IMR-90 (cell line): ENCODE measurements at places on chromosomes 1 and 21. TPM values are rescaled to one million over a fixed set of nuclear protein-coding genes. Genes with fewer than 3 reads are reported as not detected.
A peak's percentile ranks its signal among the peaks of the same experiment; 100 is the strongest.

Gene CR2
- total RNA-seq = not detected in 2 replicates

Gene FAF1
- total RNA-seq = 72.9 and 78.0 TPM in 2 replicates

Gene ACBD6
- 52.5 and 83.3 TPM in 2 replicates for total RNA-seq

Gene FCRL2
- total RNA-seq = not detected in 2 replicates

Gene CA6
- not detected in 2 replicates for total RNA-seq

Gene OR2AK2
- total RNA-seq = not detected in 2 replicates

- H3K27me3 ChIP-seq = no peaks in the 10 kb centered on the region
- H3K36me3 ChIP-seq = peaks cover 4% of the 10 kb centered on the region; the same call in 1 of the 2 replicates
- H3K4me1 ChIP-seq = no peaks in the 10 kb centered on the region
These were observed 15.1 kb upstream of the DPH5 start for GRCh38 chr1:101040666-101041065.

DNA sequence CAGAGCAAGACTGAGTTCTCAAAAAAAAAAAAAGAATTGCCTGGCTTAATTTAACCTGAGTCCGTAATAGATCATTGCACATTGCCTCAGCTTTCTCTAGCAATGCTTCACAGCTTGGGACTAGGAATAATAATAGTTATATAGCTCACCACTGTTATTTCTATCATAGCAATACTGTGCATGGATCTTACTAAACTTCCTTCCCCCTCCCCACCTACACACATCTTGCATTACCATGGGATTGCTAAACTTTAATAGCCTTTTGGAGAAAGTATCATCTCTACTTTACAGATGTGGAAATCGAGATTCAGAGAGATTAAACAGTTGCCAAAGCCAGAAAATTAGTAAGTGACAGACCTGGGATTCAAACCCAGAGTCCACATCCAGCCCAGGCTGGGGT lies 99.4 kb downstream of the ATP5PO start:
- no peak overlapping the region for H3K4me3 ChIP-seq
- DNase-seq = no peak
- H3K36me3 ChIP-seq = peaks cover 31% of the 10 kb centered on the region
- H3K27ac ChIP-seq = no peak overlapping the region
- H3K27me3 ChIP-seq = no peaks in the 10 kb centered on the region

GRCh38 chr1:228018125-228018398 lies 11.3 kb downstream of the WNT3A start:
- no peak for DNase-seq
- H3K4me1 ChIP-seq = peaks cover 5% of the 10 kb centered on the region
- H3K27ac ChIP-seq = no peak overlapping the region
- no peak overlapping the region for H3K4me3 ChIP-seq
- H3K27me3 ChIP-seq = peaks cover 3% of the 10 kb centered on the region; the same call in 1 of the 2 replicates

DNA sequence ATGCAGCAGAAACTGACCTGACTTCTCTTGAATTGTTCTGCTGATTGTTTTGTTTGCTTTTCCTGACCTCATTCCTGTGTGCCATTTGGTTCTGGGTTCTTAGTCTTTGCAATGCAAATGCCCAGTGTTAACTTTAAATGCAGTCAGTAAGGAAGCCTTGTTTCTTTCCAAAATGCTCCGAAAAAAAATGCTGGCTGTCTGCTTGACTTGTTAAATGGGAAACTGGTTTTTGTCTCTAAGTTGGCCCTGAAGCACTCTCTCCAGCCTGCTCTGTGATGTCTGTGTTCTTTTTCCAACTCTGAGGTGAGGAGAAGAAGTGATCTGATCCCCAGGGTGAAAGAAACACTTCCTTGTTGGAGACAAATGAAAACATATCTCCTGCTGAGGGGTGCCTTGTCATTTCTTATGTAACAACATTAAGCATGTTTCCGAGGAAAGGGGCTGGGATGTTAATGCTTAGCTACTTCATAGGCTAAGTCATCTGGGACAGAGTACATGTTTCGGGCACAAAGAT lies 256.3 kb upstream of the ADGRL4 start:
- H3K27me3 ChIP-seq = no peaks in the 10 kb centered on the region
- no peak overlapping the region for H3K27ac ChIP-seq
- H3K36me3 ChIP-seq = no peaks in the 10 kb centered on the region
- H3K4me1 ChIP-seq = no peaks in the 10 kb centered on the region
- DNase-seq = no peak

GRCh38 chr1:24855474-24855873 lies 74.6 kb downstream of the RUNX3 start:
- H3K4me3 ChIP-seq = no peak overlapping the region
- DNase-seq = no peak
- H3K27me3 ChIP-seq = peaks cover 7% of the 10 kb centered on the region
- no peak overlapping the region for H3K27ac ChIP-seq
- H3K36me3 ChIP-seq = no peaks in the 10 kb centered on the region
- no peaks in the 10 kb centered on the region for H3K4me1 ChIP-seq

DNA sequence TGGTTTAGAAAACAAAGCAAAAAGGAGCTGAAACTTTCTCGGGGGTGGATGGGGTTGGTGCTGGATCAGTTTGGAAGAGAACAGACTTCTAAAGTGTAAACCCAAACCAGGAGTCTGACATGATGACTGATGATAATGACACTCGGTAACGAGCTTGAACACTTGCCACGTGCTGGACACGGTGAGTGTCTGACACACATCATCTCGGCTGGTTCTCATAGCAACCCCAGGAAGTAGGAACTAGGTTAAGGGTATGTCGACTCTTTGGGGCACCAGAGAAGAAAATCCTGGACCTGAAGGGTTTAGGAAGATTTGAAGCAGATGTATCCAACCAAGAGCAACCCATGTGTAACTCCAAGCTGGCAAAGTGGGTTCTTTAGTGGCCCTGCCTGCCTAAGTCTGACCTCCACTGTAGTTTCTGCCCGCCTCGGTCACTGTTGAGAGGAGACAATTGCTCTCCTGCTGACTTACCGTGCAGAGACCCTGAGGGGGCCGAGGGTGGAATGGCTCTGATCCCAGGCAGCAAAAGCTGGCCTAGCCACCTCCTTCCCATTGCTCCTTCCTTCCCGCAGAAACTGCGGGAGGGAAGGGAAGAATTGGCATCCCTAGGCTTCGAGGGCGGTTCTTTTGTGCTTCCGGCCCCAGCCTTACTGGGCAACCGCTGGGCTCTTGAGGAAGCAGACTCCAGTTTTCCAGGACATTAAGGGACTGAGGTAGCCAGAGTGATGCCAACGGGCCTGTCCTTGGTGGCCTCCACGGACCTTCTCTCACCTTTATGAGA lies 156.0 kb downstream of the TOMM20 start:
- peaks cover 39% of the 10 kb centered on the region for H3K4me1 ChIP-seq
- H3K27me3 ChIP-seq = no peaks in the 10 kb centered on the region
- DNase-seq = no peak
- peak overlapping the region; percentile 81 for H3K27ac ChIP-seq
- no peak overlapping the region for H3K4me3 ChIP-seq

GRCh38 chr1:115506924-115507589 lies 134.7 kb upstream of the VANGL1 start:
- H3K27ac ChIP-seq = no peak overlapping the region
- H3K4me1 ChIP-seq = no peaks in the 10 kb centered on the region
- H3K36me3 ChIP-seq = no peaks in the 10 kb centered on the region
- H3K4me3 ChIP-seq = no peak overlapping the region

GRCh38 chr1:26697431-26697977 lies 1.7 kb downstream of the ARID1A start:
- H3K27ac ChIP-seq = peak overlapping the region; percentile 88
- H3K4me3 ChIP-seq = peak overlapping the region; percentile 89
- no peak for DNase-seq
- H3K36me3 ChIP-seq = no peaks in the 10 kb centered on the region
- peaks cover 30% of the 10 kb centered on the region for H3K4me1 ChIP-seq

DNA sequence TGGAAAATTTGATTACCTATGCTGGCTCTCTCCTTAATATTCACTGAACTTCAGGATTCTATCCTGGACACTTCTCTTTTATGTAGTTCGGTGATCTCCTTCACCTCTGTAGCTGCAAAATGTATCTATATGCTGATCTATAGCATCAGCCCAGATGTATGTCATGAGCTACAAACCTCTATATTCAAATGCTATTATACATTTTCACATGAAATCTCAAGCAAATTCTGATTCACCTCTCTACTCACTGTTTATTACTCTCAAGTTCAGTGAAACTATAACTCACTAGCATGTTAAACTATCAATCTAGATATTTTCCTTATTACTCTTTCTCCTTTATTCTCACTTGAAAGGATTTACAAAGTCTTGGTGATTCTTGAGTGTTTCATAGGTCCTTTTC lies 52.2 kb downstream of the PTPRC start:
- no peaks in the 10 kb centered on the region for H3K36me3 ChIP-seq
- no peak overlapping the region for H3K4me3 ChIP-seq
- no peaks in the 10 kb centered on the region for H3K4me1 ChIP-seq

GRCh38 chr1:17538428-17539117 lies 925 bp upstream of the ARHGEF10L start:
- no peak overlapping the region for H3K4me3 ChIP-seq
- DNase-seq = peak; percentile 44
- no peaks in the 10 kb centered on the region for H3K36me3 ChIP-seq

- DNase-seq = no peak
- H3K4me1 ChIP-seq = no peaks in the 10 kb centered on the region
- H3K27me3 ChIP-seq = no peaks in the 10 kb centered on the region
- H3K4me3 ChIP-seq = no peak overlapping the region
These were observed 368.6 kb downstream of the PTPRC start for GRCh38 chr1:199007423-199007822.

DNA sequence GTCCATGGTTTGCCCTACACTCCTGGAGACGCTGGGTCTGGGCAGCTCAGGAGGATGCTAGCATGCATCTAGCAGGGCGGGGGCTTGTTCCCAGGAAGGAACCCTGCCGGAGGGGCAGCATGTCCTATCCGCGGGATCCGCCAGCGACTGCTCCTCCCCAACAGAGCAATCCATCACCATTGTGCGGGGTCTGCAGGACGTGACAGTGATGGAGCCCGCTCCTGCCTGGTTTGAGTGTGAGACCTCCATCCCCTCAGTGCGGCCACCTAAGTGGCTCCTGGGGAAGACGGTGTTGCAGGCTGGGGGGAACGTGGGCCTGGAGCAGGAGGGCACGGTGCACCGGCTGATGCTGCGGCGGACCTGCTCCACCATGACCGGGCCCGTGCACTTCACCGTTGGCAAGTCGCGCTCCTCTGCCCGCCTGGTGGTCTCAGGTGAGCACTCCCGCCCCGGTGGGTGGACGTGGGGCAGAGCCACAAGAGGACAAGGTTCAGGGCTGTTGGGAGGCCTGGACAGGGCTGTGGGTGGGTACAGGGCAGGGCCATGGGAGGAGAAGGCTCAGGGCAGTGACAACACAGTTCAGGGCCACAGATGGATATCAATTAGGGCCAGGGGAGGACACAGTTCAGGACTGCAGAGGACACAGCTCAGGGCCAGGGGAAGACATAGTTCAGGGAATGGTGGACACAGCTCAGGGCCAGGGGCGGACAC lies 71.3 kb downstream of the OBSCN start:
- H3K27ac ChIP-seq = no peak overlapping the region
- no peaks in the 10 kb centered on the region for H3K27me3 ChIP-seq
- H3K4me1 ChIP-seq = peaks cover 8% of the 10 kb centered on the region
- peaks cover 58% of the 10 kb centered on the region for H3K36me3 ChIP-seq

DNA sequence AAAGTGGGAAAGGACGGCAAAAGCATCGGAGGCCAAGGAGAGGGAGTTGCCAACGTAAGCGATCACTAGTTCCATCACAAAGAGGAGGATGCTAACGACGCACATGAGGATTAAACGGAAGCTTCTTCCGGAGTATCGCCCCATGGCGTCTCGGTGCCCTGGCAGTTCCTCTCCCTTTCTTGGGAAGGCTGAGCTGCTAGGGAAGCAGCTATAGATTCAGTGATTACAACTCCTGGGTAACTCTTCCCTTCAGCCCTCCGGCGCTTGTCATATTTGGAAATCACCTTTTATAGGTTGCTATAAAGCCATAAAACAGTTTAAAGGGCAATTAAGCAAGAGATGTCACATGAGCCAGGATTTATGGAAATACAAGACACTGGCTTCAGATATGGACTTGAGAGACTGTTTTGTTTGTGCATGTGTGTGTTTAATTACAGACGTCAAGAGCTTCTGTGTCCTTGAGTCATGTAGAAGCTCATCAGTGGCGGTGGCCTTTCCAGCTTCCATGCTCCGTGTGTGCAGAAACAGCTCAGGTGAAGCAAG lies 30.6 kb upstream of the SLC30A10 start:
- H3K4me1 ChIP-seq = no peaks in the 10 kb centered on the region
- DNase-seq = no peak
- H3K27ac ChIP-seq = no peak overlapping the region

GRCh38 chr1:10299151-10299550 lies 88.8 kb downstream of the KIF1B start:
- no peak overlapping the region for H3K27ac ChIP-seq
- H3K36me3 ChIP-seq = peaks cover 37% of the 10 kb centered on the region
- DNase-seq = no peak
- H3K27me3 ChIP-seq = no peaks in the 10 kb centered on the region
- H3K4me1 ChIP-seq = no peaks in the 10 kb centered on the region

DNA sequence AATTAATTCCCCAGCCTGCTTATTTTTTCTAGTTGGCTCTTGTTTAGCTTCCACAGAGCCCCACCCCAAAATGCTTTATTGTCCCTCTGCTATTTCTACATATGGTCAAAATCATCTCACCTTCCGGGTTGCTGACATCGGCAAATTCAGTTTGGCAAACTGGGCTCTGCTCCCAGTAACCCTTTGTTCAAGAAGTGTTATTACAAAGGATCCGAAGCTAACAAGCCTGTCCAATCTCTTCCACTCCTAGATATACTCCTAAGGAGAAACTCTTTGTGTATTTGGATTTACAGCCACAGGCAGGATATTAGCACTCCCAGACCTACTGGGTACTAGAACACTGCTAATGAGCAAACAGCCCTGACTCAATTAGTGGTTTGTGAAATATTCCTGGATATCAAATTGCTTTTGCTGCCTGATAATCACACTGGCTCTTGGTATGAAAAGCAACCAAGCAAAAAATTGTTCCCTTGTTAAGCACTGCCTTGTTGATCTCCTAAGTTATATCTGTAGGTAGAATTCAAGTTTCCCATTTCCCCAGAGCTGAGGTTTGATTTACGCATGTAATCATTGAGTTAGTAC lies 4.0 kb downstream of the JUN start:
- H3K27me3 ChIP-seq = no peaks in the 10 kb centered on the region
- peak overlapping the region; percentile 4; the same call in 1 of the 2 replicates for H3K4me3 ChIP-seq
- no peaks in the 10 kb centered on the region for H3K4me1 ChIP-seq
- H3K27ac ChIP-seq = no peak overlapping the region
- H3K36me3 ChIP-seq = peaks cover 17% of the 10 kb centered on the region

DNA sequence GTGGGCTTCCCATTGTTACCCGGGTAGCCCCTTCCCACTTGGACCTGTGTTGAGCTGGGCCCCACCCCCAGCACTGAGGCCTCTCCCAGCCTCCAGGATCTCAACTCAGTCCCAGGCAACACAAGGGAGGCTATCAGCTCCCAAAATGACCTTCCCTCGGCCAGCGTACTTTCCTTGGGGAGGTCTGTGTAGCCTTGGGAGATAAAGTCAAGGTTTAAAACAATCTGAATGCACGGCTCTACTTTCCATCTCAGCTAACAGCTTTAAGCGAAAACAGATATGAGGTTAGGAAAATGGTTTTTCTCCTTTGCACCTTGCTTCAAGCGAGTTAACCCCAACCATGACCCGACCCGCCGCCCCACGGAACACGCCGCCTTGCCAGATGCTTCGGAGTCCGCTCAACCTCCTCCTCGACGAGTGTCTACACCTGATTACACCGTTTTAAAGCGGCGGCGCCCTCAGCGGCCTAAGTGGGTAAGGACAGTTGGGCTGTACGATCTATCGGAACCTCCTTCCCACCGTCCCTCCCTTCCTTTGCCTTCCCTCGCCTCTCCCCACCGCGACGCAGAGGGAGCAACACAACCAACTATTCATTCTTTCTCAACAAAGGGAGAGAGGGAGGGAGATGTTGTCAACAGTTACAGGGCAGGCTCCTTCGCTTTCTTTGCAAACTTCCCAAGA lies 1.1 kb downstream of the BCAR3 start:
- H3K36me3 ChIP-seq = peaks cover 7% of the 10 kb centered on the region
- peak overlapping the region; percentile 67 for H3K27ac ChIP-seq
- DNase-seq = peak; percentile 89
- no peaks in the 10 kb centered on the region for H3K27me3 ChIP-seq
